PC-9 (cell line): ENCODE measurements at places on chromosomes 5 and 9. TPM values are rescaled to one million over a fixed set of nuclear protein-coding genes. Genes with fewer than 3 reads are reported as not detected.

DNA sequence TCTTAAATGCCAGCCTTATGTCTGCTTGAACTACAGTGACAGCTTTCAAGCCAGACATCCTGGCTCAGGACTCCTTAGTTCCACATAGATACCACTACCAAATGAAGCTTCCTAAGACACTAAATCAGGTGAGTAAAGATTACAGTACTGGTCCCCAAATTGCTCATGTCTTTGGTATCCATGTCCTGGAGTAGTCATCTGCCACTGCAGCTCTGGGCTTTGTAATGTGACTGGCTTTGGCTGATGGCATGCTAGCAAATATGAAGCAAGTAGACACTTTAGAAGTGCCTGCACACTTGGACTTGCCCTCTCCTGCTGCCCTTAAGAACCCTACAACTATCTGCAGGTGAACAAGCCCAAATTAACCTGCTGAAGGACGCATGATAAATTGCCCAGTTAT, 334.9 kb downstream of the BNC2 start:
- H3K36me3 ChIP-seq: no peaks in the 10 kb centered on the region
- no peak overlapping the region for H3K27ac ChIP-seq
- H3K27me3 ChIP-seq: no peaks in the 10 kb centered on the region
- DNase-seq: no peak

DNA sequence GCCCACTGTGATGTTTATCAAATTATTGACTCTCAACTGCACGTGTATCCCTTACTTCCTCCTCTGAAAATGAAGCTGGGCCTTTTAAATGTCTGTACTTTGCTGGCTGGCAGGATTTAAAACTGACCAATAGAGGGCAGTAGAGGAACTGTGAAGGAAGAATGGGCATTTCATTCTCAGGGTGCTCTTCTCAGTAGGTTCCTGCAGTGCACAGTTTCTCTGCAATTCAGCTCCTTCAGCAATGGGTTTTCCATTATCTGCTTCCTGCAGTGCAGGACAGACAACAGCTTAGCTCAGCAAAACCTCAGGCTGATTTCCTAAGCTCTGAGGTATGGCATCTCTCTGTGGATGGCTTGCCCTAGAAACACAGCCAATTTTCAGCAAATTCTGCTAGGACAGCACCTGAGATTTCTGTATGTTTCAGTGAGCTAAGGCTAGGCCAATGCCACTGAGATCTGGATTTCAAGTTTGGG, 298.4 kb upstream of the PRDM9 start:
- H3K27ac ChIP-seq: no peak overlapping the region
- DNase-seq: peak; percentile 31
- H3K36me3 ChIP-seq: no peaks in the 10 kb centered on the region
- H3K4me1 ChIP-seq: no peaks in the 10 kb centered on the region
- H3K27me3 ChIP-seq: no peaks in the 10 kb centered on the region

- no peak overlapping the region for H3K27ac ChIP-seq
- peaks cover 9% of the 10 kb centered on the region for H3K4me1 ChIP-seq
- no peak for DNase-seq
- no peaks in the 10 kb centered on the region for H3K36me3 ChIP-seq
Measured at GRCh38 chr5:6486074-6486473, 37.4 kb downstream of the UBE2QL1 start.

The MEIKIN gene
- total RNA-seq: not detected in 2 replicates

The IL9 gene
- total RNA-seq: not detected in 2 replicates

GRCh38 chr5:154850255-154851062, at the start of gene FAXDC2:
FAXDC2 (minus strand) TSS chr5:154850603; CDS start chr5:154838178, 12,425 bp downstream.
- no peaks in the 10 kb centered on the region for H3K4me1 ChIP-seq
- H3K4me3 ChIP-seq: no peak within 1 kb of the TSS
- H3K27ac ChIP-seq: no peak within 1 kb of the TSS
- no peaks in the 10 kb centered on the region for H3K36me3 ChIP-seq

The DPM2 gene
- total RNA-seq: 65.5 and 79.4 TPM in 2 replicates

GRCh38 chr9:73118898-73119554, 32.6 kb upstream of the ANXA1 start:
- no peak overlapping the region for H3K4me3 ChIP-seq
- H3K36me3 ChIP-seq: no peaks in the 10 kb centered on the region
- peak overlapping the region; percentile 88 for H3K27ac ChIP-seq
- peaks cover 25% of the 10 kb centered on the region for H3K4me1 ChIP-seq

DNA sequence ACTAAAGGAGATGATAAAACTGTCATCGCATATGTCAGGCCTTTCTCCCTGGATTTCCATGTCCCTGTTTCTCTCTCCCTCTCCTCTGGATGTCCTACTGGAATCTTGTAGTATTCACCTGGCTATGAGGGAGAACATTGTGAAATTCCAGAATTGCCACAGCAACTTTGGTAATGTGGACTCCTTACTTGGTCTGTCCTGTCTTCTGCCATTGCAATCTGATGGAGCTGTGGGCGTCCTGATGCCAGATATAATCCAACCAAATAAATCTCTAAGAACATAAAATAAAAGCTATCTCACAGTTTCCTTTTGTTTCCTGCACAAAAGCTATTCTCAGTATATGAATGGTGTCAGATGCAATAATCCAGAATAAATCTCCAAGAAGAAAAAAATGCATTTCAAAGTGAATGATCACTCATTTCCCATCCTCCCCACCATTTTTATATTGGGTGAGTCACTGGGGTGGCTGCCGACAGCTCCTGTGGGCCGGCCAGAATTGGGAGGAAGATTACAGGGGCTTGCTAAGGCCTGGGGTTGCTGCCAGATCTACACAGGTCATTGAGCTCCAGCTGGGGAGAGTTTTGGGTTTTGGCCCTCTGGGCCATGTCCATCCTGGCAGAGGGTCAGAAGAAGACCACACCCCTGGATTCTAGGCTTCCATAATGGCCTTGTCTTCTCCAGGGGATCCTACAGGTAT, 160.7 kb upstream of the PITX1 start:
- no peak overlapping the region for H3K4me3 ChIP-seq
- H3K27ac ChIP-seq: no peak overlapping the region
- H3K4me1 ChIP-seq: 0 out of 2 replicates have a peak, but pooled peaks cover 8% of the 10 kb centered on the region
- no peaks in the 10 kb centered on the region for H3K27me3 ChIP-seq
- no peaks in the 10 kb centered on the region for H3K36me3 ChIP-seq

DNA sequence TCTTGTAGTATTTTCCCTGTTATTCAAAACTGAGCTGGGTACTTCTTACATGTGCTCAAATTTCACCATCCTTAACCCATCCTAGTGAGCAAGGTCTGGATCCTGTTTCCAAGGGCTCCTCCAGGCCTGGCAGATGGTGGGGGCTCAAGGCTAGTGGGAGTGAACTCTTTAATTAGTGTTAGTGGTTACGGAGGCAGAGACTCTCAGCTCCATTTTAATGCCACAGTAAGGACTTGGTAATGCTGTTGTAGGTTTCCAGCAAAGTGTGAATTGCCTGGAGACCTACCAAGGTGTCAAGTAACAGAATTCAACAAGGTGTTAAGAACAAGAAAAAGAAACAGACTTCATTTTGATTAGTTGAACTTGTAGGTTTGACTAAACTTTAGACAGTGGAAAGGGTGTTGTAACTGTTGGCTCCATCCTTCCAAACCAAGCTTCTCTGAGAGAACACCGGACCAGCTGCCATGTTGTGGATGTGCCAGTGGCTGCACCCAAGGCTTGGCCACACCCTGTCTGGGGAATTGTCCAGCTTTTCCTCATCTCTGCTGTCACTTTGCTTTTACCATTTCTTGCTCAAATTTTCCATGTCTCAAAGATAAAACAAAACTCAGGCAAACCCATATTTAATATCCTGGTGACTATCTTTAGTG, 98.7 kb downstream of the ADCY2 start:
- no peaks in the 10 kb centered on the region for H3K4me1 ChIP-seq
- DNase-seq: no peak
- no peaks in the 10 kb centered on the region for H3K27me3 ChIP-seq
- no peak overlapping the region for H3K4me3 ChIP-seq

The PCDHGC4 gene
- not detected in 2 replicates for total RNA-seq

- H3K4me3 ChIP-seq: no peak overlapping the region
- no peak overlapping the region for H3K27ac ChIP-seq
- no peaks in the 10 kb centered on the region for H3K27me3 ChIP-seq
- H3K4me1 ChIP-seq: 0 out of 2 replicates have a peak, but pooled peaks cover 10% of the 10 kb centered on the region
Measured at GRCh38 chr9:125549465-125549871, 157.5 kb downstream of the MAPKAP1 start.

- H3K4me1 ChIP-seq: peaks cover 6% of the 10 kb centered on the region; the same call in 1 of the 2 replicates
- peak overlapping the region; percentile 97 for H3K4me3 ChIP-seq
- DNase-seq: no peak
- no peaks in the 10 kb centered on the region for H3K27me3 ChIP-seq
Measured at GRCh38 chr9:74953235-74953751, 581 bp upstream of the C9orf40 start.

DNA sequence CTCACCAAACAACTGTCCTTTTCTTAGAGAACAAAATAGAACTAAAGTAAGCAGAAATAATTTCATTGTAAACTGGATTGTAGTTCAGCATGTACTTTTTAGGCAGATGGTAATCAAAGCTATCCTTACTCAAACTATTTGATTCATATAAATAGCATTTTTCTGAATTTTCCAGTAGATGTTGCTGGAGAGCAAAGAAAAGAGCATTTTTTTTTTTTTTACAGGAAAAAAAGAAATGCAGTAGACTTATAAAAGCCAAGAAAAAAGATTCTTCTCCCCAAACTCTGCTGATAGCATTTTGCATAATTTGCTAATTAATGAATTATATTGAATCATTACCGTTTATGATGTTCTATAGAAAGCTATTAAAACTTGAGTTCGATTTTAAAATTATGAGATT, 715.3 kb upstream of the WWC1 start:
- H3K4me3 ChIP-seq: no peak overlapping the region
- H3K4me1 ChIP-seq: no peaks in the 10 kb centered on the region
- H3K36me3 ChIP-seq: no peaks in the 10 kb centered on the region
- H3K27me3 ChIP-seq: peaks cover 59% of the 10 kb centered on the region
- no peak overlapping the region for H3K27ac ChIP-seq

DNA sequence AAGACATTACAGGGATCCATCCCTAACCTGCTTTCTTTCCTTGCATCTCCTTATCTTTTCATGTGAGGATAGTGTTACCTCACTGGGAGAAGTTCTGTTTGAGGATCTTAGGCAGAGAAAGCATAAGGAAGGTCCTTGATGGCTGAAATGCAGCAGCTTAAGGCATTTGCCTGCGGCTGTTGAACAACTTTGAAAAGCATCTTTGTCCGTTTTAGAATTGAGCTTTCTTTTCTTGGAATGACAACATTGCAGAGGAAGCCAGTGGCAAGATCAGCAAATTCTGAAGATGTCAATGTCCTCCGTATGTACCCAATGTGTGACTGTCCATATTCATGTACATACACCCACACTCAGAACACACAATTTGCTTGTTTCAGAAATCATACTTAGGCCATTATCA, 436.2 kb downstream of the GABRG2 start:
- H3K4me1 ChIP-seq: no peaks in the 10 kb centered on the region
- H3K27me3 ChIP-seq: no peaks in the 10 kb centered on the region
- no peak overlapping the region for H3K27ac ChIP-seq
- no peaks in the 10 kb centered on the region for H3K36me3 ChIP-seq

GRCh38 chr5:27353970-27354369, 315.6 kb upstream of the CDH9 start:
- no peaks in the 10 kb centered on the region for H3K36me3 ChIP-seq
- H3K27ac ChIP-seq: no peak overlapping the region
- no peak overlapping the region for H3K4me3 ChIP-seq
- no peak for DNase-seq
- no peaks in the 10 kb centered on the region for H3K4me1 ChIP-seq

The IRX4 gene
- total RNA-seq: not detected in 2 replicates

The ADGRD2 gene
- total RNA-seq: not detected in 2 replicates

The UCK1 gene
- 31.7 and 33.5 TPM in 2 replicates for total RNA-seq

DNA sequence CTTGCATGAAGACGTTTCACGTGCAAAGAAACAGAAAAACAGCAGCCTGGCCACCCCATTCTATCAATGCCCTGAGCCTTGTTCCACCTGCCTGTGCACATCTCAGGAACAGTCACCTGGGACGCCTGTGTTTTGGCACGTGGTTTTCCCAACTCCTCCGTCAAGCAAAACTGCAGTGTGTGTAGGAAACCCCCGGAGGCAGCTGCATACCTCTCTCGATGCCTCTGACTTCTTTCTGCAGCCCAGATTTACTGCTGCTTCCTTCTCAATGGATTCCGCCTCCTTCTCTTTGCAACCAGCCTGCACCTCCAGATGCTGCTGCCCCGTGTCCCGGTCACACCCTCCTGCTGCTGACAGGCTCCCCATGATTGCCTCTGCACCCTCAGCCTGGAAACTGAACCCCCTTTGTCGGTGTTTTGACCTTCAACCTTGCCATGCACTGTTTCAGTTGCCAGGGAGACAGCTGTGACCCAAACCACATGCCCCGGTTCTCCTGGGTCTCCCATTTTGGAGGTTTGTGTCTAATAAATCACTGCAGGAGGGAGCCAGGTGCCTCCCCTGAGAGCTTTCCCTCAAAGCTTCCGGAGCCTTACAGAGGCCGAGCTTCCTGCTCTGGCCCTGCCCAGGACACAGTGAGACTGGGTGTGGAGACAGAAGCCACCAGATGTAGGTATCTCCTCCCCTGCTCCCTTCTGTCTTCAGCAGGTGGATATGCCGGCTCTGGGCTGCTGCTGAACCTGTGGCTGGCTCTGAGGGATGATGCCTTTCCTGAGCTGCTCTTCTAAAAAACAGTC, 395.5 kb upstream of the IRX1 start:
- H3K36me3 ChIP-seq: no peaks in the 10 kb centered on the region
- H3K4me1 ChIP-seq: no peaks in the 10 kb centered on the region
- no peak overlapping the region for H3K27ac ChIP-seq
- H3K4me3 ChIP-seq: no peak overlapping the region

The NR2F1 gene
- total RNA-seq: 1.1 and 1.3 TPM in 2 replicates

The ADAMTS16 gene
- 26.4 and 27.2 TPM in 2 replicates for total RNA-seq

DNA sequence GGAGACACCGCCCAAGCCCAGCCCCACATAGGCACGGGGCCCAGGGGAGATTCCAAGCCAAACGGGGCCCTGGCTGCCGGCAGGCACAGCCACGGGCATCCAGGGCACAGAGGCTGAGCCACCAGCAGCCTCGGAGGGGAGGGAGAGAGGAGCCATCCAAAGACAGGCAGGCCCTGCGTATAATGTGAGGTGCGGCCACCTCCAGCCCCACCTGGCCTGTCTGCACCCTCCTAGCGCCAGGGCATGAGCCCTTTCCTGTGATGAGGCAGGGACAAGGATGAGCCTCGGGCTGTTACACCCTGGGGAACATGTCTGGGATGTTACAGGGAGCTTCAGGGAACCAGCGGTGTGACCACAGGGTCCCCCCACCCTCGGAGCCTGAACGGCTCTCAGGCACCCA, 1.1 kb upstream of the CCDC187 start:
- no peak overlapping the region for H3K27ac ChIP-seq
- no peaks in the 10 kb centered on the region for H3K27me3 ChIP-seq
- no peaks in the 10 kb centered on the region for H3K4me1 ChIP-seq
- no peaks in the 10 kb centered on the region for H3K36me3 ChIP-seq
- no peak for DNase-seq
- H3K4me3 ChIP-seq: no peak overlapping the region

DNA sequence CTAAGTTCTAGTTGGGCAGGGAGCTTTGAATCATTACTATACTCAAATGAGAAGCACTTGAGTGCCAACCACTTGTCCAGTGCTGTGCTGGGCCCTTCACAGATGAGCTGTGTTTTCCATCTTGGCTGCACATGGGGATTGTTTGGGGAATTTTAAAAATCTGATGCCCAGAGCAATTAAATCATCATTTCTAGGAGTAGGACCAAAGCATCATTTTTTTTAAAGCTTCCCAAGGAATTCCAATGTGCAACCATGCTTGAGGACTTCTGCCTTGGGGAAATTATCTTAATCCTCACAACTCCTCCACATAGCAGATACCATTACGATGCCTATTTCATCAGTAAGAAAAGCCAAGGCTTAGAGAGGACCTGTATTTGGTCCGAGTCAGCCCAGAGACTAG, 131.4 kb downstream of the TMEM174 start:
- no peak for DNase-seq
- no peaks in the 10 kb centered on the region for H3K27me3 ChIP-seq
- H3K4me1 ChIP-seq: no peaks in the 10 kb centered on the region
- H3K27ac ChIP-seq: no peak overlapping the region
- no peaks in the 10 kb centered on the region for H3K36me3 ChIP-seq

- no peaks in the 10 kb centered on the region for H3K36me3 ChIP-seq
- H3K4me3 ChIP-seq: no peak overlapping the region
- no peaks in the 10 kb centered on the region for H3K27me3 ChIP-seq
- no peak overlapping the region for H3K27ac ChIP-seq
Measured at GRCh38 chr9:19947996-19948395, 159.2 kb upstream of the SLC24A2 start.

The TRPM6 gene
- total RNA-seq: 0.08 and 0.09 TPM in 2 replicates
